Stimulated activated CD4-positive, alpha-beta T cell treated with anti-CD3 and anti-CD28 coated beads, Interleukin-4, amount 100 ng/mL, for 24 hours (primary cell): ENCODE measurements at places on chromosomes 4 and X.

DNA sequence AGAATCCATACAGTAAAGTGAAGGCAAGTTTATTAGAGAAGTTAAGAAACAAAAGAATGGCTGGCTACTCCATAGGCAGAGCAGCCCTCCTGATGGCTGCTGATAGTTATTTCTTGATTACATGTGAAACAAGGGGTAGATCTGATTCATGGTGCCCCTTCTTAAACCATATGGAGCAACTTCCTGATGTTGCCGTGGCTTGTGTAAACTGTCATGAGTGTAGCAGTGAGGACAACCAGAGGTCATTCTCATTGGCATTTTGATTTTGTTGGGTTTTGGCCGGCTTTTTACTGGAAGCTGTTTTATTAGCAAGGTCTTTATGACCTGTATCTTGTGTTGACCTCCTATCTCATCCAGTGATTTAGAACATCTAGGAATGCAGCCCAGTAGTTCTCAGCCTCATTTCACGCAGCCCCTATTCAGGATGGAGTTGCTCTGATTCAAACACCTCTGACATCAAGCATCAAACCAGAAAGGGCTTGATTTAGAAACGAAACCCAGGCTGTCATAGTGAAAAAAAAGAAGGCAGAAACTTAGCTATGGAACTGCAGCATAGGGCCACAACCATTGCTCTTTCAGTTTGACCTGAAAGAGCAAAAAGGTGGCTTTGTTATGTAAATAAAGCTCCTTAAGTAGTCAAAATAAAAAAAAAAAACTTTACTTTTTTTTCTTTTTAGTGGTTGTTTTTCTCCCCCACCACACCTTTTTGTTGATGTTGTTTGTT lies 37.8 kb downstream of the SPCS3 start:
- no peak for DNase-seq

GRCh38 chr4:112854420-112854819 lies 195.0 kb upstream of the ANK2 start:
- DNase-seq, result no peak

- DNase-seq, result no peak
Observed at GRCh38 chr4:151304755-151305154, 20.6 kb downstream of the SH3D19 start.

DNA sequence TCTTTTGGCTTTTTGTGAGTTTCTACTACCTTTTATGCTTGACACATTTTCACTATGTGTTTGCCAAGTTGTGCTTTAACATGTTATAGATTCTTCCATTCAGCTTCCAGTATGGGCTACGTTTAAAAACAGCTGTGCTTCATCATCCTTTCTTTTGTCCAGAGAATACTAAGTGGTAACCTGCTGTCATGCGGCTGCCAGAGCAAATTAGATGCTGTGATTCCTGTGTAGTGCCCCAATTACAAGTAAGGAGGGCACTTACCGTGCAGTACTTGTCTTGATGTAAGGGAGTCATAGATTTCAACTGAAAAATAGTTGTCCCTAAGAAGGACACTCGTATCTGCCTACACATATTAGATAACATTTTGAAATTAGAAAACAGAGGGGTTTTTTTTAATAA lies 531.8 kb upstream of the GALNTL6 start:
- no peak for DNase-seq

DNA sequence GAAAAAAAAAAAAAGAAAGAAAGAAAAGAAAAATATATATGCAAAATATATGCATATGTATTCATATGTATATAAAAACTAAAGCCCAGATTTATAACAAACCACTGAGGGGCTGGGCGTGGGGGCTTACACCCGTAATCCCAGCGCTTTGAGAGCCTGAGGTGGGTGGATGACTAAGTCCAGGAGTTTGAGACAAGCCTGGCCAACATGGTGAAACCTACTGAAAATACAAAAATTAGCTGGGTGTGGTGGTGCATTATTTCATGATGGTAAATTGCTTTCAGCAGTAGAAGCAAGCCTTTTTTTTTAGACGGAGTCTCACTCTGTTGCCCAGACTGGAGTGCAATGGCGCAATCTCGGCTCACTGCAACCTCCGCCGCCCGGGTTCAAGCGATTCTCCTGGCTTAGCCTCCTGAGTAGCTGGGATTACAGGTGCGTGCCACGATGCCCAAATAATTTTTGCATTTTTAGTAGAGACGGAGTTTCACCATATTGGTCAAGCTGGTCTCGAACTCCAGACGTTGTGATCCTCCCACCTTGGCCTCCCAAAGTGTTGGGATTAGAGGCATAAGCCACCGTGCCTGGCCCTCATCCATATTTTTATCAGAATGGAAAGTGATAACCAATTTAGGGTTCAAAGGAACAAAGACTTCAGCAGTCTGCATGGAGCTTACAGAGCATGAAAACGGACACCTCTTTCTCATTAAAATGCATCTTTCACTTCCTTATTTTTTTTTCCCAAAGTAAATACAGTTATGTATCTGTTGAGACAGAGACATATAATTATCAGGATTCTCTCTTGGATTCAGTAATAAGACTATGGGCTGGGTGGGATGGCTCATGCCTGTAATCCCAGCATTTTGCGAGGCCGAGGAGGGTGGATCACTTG lies 27.7 kb upstream of the MOB1B start:
- DNase-seq, result no peak

DNA sequence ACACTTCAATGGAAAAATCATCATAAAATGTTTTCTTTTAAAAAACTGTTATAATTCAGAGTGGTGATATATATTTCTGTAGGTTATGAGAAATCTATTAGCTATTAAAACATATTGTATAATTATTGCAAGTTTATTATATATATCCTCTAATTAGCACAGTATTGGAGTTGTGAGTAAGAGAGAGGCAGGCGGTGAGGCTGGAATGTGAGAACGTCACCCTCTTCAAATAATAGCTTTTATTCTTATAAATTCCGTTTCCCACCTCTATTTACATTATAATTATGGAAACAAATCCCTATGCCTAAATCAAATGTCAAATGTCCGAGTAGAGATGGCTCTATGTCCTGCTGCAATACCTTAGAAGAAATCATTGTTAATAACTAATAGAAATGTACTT lies 292.9 kb downstream of the ADGRL3 start:
- no peak for DNase-seq

GRCh38 chr4:60989141-60989540 lies 211.0 kb upstream of the ADGRL3 start:
- DNase-seq, result no peak

- no peak for DNase-seq
Observed at GRCh38 chr4:114558446-114559020, 40.1 kb upstream of the UGT8 start.

DNA sequence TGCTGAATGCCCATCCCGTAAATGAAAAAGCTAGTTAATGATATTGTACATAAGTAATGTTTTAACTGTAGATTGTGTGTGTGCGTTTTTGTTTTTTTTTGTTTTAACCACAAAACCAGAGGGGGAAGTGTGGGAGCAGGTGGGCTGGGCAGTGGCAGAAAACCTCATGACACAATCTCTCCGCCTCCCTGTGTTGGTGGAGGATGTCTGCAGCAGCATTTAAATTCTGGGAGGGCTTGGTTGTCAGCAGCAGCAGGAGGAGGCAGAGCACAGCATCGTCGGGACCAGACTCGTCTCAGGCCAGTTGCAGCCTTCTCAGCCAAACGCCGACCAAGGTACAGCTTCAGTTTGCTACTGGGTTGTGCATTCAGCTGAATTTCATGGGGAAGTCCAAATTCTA lies at the start of gene SPP1:
Gene SPP1 (plus strand): TSS at position 249 of the 400 bp plus-strand sequence. CDS start 1,182 bp downstream, outside the sequence.
- DNase-seq, result peak; percentile 13

DNA sequence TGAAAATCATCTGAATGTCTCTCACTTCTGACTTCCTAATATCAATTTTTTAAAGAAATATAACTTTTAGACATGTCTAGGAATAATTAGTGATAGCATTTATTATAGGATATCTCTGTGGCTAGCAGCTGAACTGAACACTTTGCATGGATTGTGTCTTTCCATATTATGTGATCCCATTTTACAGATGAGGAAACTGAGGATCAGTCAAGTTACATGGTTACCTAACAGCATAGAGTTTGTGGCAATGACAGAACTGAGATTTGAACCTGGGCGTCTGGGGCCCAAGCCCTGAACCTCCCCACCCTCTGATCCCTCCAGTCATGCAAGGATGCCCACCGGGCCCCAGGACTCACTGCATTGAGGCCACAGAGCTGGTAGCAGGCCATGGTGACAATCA lies 101.3 kb downstream of the SLC2A9 start:
- no peak for DNase-seq

DNA sequence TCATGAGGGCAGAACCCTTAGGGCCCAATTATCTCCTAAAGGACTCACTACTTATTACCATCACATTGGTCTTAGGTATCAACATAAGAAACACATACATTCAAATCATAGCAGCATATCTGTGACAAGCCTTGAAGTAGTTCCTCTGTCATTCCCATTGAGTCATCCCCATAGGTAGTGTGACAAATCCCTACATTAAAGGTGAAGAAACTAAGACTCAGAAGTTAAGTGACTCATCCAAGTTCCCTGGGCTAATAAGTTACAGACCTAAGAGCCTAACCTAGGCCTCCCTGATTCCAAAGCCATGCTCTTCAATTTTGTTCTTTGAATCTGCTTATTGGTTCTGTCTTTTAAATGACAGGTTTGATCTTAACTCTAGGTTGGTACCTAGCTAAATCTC lies 58.2 kb downstream of the CD38 start:
- DNase-seq, result no peak

DNA sequence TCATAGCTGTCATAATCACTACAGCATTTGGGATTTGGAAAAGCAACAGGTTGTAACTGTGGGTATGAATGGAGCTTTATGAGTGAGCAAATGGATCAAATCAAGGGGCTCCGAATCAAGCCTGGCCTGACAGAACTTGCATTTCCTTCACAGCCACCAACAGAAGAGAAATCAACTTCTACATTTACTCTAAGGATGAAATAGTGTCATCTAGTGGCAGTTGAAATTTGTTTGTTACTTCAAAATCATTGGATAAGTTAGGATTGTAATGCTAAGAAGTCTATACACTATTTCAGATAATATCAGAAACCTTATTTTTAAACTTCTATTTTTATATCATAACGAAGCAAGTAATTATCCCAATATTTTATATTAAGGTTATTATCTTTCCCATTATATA lies 10.7 kb upstream of the WDR17 start:
- DNase-seq, result no peak

- no peak for DNase-seq
Observed at GRCh38 chrX:123337886-123338639, 154.0 kb downstream of the GRIA3 start.

GRCh38 chr4:54840430-54840829 lies 182.7 kb downstream of the KIT start:
- DNase-seq, result no peak

DNA sequence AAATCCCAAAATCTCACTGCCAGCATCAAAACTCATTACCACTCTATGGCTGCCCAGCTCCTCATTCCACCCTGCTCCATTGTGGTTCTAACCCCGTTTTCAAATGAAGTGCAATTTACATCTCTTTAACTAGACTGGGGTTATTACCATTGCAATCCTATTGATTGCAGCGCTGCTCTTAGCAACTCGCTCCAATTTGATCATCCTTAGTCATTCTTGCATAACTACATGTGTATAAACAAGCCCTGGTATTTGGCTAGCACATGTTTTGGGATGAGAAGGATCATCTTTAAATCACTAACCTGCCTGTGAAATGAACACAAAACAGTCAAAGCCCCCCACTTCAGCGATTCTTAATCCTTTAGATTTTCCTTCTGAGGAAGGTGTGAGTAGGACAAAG lies 340.1 kb upstream of the PPARGC1A start:
- DNase-seq, result no peak

DNA sequence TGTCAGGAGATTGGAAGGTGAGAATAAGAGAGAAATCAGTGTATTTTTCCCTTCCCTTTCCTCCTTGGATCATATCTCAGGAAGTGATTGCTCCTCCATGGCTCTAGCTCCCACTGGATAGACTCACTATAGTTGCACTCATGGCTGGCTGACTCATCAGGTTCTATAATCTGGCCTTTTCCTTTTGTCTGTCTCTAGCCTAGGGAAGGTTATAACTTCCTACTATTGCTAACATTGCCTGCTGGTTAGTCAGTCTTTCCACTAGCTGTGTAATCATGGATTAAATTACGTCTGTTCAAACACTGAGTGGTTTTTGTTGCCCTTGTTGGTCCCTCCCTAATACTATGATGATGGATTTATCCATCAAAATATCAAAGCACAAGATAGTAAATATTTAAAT lies 195.5 kb upstream of the VEGFC start:
- DNase-seq, result no peak

DNA sequence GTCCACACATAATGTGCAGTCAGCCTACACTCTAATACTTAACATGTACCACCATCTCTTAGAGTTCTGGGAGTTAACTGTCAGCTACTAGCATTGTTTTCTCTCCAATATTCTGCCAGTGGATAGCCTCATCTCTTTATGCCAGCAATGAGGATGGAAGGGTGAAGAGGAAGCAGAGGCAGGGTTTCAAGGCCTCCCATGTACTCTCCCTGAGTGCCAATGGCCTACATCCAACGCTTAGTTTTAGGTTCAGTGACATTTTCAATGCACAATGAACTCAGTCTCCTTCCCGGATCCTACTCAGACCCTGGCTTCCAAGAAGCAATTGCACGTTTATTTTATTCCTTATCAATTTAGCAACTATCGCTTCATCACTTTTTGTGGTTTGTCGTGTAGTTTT lies 686.1 kb downstream of the DMD start:
- no peak for DNase-seq

DNA sequence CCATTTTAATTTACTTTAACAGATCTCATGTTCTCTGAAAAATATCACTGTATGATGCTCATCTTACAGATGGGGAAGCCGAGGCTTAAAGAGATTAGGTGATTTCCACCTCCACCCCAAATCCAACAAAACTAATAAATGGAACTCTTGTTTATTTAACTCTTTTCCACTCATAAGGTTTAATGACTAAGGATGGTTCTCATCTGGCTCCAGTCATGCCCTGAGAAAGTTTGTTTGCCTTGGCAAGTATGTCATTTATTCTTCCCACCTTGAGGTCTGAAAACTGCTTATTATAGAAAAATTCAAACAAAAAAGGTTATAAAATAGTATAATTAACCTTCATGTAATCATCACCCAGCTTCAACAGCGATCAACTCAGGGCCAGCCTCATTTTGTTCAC lies 56.3 kb downstream of the PPEF2 start:
- DNase-seq, result no peak

DNA sequence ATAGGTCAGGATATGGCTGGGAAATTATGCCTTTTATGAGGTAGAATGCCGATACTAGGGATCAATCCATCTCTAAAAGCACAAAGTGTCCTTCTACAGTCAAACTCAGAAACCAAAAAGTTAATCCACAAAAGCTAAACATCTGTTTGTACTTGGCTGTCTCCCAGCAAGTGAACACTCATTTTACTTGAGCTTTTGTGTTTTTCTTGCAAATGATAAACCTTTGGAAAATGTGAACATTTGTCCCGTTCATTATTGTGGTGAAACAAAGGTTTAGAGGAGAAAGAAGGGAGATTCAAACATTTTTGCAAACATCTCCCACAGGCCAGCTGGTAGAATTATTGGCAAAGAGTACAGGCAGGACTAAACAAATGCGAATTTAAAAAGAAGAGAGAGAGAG lies 300.6 kb upstream of the SPANXN1 start:
- no peak for DNase-seq

GRCh38 chr4:25818371-25818871 lies 44.4 kb downstream of the SEL1L3 start:
- DNase-seq, result no peak
